ENCODE measurements at places on chromosomes 2 and 18.

DNA sequence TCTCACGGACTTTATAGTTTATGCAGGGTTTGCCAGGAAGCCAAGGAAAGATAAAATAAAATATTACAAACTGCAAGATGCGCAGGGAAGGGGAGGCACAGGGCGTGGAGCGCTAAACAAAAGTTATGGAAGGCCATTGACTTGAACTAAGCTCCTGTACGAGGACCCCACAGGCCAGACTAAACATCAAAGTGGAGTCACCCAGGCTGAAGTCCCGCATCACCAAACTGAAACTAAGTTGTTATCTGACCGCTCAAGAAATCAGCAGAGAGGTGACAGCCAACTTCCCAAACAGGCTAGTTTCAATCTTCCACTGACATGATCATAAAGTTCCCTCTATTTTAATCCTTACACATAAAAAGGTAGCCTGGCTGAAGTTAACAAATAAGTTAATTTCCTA is 90.5 kb upstream of the YWHAQ start:
- no peak for DNase-seq

DNA sequence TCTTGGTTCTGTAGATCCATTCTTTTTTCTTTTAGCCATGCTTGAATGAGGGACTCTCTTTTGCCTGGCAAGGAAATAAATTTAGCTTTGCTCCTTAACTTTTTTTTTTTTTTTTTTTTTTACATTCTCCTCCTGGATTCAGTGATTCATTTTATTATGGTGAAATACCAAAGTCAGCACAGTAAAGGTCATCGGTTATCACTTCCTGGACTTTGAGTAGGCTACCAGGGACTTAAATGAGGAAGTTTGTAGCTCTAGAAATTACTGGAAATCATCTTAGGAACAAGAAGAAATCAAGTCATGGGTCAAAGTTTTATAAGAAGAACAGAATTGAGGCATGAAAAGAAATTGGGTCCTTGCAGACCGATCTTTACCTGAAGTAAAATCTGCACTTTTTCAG is 75.0 kb downstream of the SOCS6 start:
- DNase-seq = no peak

DNA sequence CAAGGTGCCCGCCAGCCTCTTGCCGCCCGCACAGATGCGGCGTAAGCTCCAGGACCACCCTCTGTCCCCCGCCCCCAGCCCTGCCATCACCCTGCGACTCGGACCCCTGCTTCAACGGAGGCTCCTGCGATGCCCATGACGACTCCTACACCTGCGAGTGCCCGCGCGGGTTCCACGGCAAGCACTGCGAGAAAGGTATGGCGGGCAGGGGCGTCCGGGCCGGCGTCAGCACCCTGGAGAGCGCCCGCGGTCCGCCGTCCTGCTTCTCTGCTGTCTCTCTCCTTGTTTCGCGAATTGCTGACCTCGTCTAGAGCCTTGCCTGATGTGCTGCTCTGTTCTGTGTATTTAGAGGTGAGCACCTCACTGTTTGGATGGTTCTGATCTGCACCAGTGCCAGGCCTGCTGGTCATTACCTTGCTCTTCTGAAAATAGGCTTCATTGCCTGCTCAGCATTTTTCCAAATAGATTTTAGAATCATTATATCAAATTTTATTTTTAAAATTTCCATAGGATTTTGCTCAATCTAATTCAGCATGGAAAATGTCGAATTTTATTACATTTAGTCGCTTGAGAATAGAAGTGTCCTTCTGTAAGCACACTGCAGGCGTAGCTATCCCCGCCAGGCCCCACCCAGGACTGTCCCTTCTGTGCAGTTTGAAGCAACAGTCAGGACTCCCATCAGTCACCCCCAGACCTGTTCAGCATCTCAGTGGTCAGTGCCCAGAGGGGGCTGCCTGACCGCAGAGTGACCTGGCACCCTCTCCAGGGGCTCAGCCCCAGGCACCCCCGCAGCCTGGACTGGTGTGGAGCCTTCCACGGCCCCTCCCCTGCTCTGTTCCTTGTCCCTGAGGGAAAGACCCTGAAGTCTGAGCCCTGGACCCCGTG is 51.6 kb downstream of the SNED1 start:
- DNase-seq = no peak

- no peak for DNase-seq
Observed at GRCh38 chr18:13470516-13471197, 252.1 kb downstream of the LDLRAD4 start.

- no peak for DNase-seq
Observed at GRCh38 chr18:75551071-75551470, 123.6 kb upstream of the SMIM21 start.

DNA sequence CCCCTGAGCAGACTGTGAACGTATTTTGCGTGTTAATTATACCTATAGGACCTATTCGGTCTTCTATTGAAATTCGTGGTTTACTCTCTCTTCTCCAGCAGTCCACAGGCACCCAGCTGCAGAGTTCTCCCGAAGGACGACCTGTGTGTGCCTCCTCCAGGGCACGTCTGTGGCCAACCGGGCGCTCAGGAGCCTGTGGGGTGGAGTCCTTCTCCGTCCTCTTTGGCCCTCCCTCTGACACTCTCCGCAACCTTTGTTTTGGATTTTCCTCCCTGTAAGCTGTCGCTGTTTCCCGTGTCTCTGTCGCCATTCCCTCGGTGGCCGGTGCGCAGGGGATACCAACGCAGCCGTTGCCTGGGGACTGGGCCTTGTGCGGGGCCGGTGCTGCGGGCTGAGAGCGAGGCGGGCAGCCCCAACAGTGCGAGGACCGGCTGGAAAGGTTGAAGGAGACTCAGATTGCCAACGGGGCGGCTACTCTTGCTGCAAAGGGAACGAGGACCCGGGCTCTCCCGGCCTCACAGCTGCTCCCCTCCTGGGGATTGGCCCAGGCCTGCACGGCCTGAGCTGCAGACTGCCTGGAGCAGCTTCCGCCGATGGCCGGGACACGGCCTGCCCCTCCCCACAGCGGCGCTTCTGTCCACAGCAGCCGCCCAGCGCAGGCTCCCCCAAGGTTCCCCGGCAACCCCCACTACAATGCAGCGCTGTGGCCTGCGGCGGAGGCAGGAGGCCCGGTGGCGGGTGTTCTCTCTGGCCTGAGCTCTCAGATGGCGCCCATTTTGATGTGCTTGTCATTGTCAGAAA is 221.0 kb downstream of the MTX2 start:
- DNase-seq = peak; percentile 8

DNA sequence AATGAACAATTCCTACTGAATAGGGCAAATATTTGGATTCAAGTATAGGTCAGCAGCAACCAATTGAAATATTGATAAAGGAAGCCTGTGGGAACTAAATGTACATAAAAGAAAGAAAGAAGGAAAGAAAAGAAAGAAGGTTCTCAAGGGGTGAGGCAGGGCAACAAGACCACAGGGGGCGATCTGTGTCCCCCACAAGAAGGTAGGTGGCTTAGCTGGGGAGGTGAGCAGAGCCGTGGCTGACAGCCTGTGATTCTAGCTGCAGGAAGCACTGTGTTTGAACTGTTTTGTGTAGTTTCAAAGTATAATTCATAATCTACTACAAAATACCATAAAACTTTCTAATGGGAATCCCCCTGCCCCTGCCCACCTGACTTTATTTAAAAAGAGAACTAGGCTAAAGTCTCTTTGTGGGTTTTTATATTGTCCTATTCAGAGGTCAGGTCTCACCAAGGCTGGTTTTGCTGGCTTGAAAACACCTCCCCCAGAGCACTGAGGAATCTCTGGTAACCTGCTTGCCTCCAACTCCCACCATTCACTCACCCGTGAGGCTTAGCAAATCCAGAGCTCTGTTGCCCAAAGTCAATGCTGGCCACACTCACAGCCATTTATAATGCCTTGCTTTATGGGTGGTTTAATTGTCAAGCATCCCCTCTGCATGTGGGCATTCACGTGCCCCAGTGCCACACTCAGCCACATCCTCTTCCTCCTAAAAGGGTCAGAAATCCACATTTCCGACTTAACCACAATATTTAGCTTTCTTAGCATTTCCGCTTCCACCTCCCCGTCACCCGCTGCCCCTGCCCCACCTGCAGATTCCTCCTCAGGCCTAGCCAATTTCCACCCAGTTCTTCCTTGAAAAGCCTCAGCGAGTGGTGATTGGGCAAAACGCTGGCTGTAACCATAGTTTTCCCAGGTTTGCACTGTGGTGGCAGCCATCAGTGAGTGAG is 36.4 kb upstream of the LMAN1 start:
- no peak for DNase-seq

- no peak for DNase-seq
Observed at GRCh38 chr2:150476286-150476685, 11.2 kb downstream of the RND3 start.

Measured in GM13976 (cell line).